ENCODE measurements at places on chromosomes 7 and 10.

- DNase-seq: peak; percentile 30
Observed at GRCh38 chr10:6600224-6600987, 20.3 kb upstream of the PRKCQ start.

DNA sequence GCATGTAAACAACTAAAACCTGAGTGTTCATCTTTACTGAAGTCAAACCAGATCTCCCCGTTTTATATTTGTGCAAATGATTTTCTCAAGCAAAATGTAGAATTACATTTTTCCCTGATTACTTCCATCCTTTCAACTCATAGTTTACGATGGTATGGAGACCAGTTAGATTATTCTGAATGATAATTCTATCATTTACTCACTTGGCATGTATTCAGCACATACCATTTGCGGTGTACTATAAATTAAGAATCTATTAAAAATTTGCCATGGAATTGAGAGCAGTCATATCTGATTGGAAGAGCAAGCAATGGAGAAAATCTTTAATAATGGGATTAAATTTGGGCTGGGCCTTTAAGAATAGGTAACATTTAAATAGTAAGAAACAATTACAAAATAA, 22.4 kb downstream of the DNAJC1 start:
- DNase-seq: no peak

- DNase-seq: no peak
Observed at GRCh38 chr10:61935077-61935476, 33.6 kb downstream of the ARID5B start.

GRCh38 chr7:18420108-18420507, 75.4 kb upstream of the HDAC9 start:
- DNase-seq: no peak

- DNase-seq: no peak
Observed at GRCh38 chr7:146805082-146805481, 688.5 kb downstream of the CNTNAP2 start.

GRCh38 chr10:126663880-126664279, 6.6 kb downstream of the C10orf90 start:
- DNase-seq: no peak

- peak; percentile 14 for DNase-seq
Observed at GRCh38 chr7:6446838-6447580, 745 bp downstream of the DAGLB start.

DNA sequence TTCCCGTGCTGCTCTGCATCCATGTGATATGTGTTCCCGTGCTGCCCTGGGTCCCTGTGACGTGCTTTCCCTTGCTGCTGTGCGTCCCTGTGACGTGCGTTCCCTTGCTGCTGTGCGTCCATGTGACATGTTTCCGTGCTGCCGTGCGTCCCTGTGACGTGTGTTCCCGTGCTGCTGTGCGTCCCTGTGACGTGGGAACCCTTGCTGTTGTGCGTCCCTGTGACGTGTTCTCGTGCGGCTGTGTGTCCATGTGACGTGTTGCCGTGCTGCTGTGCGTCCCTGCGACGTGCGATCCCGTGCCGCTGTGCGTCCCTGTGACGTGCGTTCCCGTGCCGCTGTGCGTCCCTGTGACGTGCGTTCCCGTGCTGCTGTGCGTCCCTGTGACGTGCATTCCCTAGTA, 45.8 kb downstream of the WDR37 start:
- no peak for DNase-seq

- DNase-seq: no peak
Observed at GRCh38 chr10:79258894-79259293, 88.4 kb upstream of the PPIF start.

GRCh38 chr7:37195388-37195787, 253.3 kb downstream of the ELMO1 start:
- no peak for DNase-seq

DNA sequence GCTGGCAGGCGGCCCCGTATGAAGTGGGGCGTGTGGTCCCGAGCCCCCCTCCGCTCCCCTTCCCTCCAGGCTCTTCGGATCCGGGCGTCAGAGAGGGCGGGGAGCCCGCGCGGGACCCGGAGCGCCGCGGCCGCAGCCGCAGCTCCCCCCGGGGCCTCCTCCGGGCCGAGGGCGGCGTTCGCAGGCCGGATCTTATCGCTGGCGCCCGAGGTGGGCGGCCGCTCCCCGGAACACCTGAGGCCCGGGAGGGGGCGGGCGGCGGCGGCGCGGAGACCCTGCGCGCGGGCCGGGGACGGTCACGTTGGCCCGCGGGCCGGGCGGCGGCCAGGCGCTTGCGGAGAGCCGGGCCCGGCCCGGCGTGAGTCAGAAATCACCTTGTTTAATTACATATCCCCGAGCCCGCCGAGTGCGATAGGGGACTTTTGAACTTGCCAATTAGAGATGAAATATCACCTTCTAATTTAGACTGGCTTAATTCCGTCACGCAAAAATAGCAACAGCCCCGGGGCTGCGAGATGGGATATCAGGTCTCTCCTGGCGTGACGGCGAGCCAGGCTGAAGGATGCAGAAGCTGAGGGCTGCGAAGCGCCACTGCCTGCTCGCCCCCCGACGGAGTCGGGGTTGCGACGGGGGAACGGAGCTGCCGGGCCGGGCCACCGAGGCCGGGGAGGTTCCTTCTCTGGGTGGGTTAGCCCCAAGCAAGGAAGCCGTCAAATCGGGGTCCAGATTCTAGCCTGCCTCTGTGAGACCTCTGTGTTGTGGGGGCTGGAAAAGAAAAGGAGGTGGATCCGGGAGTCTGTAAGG, 43.4 kb downstream of the LDB3 start:
- peak; percentile 39 for DNase-seq

DNA sequence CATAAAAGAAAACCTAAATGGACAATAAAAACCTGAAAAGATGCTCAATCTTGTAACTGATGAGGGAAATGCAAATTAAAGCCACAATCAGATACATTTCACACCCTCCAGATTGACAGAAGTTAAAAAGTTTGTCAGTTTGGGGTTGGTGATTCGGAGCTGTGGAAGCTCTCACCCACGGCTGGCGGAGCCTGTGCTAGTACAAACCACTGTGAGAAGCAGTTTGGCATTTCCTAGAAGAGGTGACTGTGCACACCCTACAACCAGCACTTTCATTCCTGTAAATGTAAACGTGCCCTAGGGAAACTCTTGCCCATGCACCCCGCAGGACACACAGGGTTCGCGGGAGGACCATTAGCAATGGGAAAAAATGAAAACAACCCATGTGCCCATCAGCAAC, 114.1 kb downstream of the BMS1 start:
- DNase-seq: no peak

DNA sequence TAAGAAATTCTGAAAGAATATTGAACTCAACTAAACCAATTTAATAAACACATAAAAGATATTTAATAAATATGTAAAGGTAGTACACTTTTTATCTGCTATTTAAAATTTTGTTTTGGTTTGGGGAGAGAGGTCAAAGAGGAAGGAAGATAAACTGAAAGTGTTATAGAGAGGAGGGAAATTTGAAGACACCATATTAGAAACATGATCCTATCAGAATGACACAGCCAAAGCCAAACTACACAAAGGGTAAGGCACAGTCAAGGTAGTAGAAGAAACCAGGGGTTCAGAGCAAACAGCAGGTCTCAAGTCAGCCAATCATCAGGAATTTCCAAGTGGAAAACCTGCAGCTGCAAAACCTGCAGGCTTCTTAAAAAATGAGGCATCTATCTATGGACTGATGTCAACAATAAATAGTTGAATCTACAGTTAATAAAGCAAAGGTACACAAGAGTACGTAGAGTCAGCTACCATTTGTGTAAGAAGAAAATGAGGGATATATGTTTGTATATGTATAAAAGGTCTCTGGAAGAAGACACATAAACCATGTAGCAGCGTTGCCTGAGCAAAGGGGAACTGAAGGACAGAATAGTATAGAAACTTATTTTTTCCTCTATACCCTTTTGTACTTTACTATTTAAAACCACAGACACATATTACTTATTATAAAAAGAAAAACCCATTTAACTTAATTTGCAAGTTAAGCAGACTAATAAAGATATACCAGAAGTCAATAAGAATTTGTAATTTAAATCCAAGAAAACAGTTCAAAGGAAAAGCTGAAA, 10.0 kb downstream of the ZNF800 start:
- no peak for DNase-seq

DNA sequence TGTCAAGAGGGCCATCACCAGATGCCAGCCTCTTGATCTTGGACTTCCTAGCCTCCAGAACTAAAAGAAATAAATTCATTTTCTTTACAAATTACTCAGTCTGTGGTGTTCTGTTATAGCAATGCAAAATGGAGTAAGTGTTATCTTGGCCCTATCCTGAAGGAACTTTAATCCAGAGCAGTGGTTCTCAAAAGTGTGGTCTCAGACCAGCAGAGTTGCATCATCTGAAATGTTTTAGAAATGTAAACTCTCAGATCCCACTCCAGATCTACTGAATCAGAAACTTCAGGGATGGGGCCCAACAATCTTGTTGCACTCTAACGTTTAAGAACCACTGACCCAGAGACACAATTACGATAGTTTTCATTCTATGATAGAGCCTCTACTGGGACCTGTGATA, 3.2 kb upstream of the SUPV3L1 start:
- no peak for DNase-seq

DNA sequence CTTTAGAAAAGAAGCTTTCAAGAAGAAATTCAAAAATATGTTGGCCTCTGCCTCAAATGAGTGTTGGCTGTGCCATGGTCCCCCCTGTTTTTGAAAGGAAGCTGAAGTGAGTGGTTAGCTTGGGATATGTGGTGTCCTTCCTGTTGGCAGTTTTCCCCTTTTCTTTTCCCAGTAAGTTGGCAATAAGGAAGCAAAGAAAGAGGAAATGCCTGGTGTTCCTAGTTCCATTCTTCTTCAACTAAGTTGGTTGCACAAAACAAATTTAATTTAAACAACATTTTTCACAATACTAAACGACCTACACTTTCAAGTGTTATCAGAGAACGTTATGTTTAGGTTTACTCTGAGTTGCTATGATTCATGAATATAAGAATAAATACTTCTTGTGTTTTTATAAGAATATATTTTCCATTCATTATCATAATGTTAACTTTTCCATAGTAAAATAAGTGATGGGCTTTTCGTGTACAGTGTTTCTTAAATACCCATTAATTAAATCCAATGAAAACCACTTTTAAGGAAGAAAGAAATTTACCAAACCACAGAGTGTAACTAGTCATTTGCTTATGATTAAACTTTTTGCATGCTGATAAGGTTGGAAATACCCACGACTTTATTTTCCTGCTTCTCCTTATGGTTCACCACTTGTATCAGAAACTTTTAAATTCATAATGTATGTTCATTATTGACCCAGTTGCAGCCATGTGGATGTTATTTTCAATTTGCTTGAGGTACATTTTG, 7.7 kb downstream of the HDAC9 start:
- DNase-seq: no peak

DNA sequence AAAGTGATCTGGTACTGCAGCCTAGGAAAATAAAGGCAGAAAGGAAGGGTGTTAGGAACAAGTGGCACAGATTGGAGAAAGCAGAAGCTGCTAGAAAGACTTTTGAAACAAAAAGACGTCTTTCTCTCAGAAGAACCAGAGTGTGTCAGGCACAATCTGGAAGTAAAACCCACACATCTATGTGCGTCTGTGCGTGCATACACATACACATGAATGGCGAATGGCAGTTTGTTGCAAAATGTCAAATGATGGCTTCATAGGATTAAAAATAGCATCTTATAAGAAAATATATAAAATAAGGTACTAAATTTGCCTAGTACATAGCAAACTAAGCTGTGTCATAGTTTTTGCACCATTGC, 246.3 kb downstream of the CDK14 start:
- no peak for DNase-seq

Measured in CD4-positive, alpha-beta T cell treated with Interleukin-15 for 4 hours (primary cell).